ENCODE measurements at places on chromosomes 2 and 18. TPM values are rescaled to one million over a fixed set of nuclear protein-coding genes. Genes with fewer than 3 reads are reported as not detected.

Gene TCF23
- total RNA-seq, result not detected

Gene DSC2
- 0.86 TPM for total RNA-seq

Gene EPAS1
- 120 TPM for total RNA-seq

Gene GPR35
- 1.1 TPM for total RNA-seq

Gene CNDP1
- total RNA-seq, result not detected

Gene HOXD8
- total RNA-seq, result 5.1 TPM

Gene MFSD6
- total RNA-seq, result 33.9 TPM

Gene FER1L5
- not detected for total RNA-seq

Gene CFAP65
- total RNA-seq, result 0.11 TPM

Gene SLC16A14
- 0.99 TPM for total RNA-seq

Gene ATG9A
- 48.1 TPM for total RNA-seq
